ENCODE measurements at places on chromosomes 6 and 20.
A peak's percentile ranks its signal among the peaks of the same experiment; 100 is the strongest.

DNA sequence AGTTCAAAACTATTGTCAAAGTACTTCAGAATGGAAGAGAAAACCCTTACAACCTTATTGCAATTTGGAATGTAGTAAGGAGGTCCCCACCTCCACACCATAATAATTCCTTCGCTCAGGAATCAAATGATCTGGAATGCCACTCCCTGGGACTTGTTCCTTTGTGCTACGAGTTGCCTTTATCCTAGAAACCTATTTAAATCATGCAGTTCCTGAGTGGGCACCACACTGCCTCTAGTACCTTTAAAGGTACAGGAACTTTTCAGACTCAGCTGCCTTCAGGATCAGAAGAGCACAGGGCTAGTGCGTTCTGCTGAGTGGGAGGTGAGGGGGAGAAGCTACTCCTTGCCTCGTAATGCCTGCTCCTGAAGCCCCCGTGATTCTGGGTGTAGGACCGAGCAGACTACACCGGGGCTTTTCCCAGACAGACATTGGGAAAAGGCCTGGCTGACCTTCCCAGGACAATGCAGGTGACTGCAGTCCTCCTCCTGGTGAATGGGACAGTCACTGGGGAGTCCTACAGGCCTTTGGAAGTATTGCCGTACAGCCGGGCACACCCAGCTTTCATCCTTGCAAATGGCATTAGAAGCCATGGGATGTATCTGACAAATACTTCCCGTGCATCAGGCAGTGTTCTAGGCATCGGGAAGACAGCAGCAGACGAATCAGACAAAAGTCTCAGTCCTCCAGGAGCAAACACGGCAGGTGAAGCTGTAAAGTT, 11.8 kb upstream of the TUBB2B start:
- no peak for DNase-seq

GRCh38 chr6:13044896-13045295, 283.4 kb downstream of the TBC1D7 start:
- no peak for DNase-seq

DNA sequence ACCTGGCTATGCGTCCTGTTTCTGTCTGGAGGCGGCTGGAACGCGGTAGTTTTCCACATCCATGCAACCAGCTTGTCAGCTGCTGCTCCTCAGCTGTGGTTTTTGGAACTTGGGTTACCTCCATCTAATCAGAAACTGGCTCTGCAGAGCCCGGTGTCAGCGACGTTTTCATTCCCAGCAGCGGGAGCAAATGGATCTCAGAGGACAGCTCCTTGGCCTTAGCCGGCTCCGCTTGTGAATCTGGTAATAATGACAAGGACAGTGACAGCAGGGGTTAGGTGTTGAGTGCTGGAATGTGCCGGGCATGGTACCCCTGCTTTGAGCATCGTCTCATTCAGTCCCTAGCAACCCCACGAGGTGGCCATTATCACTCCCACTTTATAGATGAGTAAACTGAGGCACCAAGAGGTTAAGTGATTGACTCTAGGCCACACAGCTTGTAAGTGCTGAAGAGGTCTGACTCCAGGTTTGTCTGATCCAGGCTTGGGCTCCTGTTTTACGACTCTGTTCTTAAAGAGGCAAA, 1.3 kb downstream of the SLCO4A1 start:
- DNase-seq: no peak

- DNase-seq: no peak
Observed at GRCh38 chr20:3162080-3162611, 2.5 kb upstream of the FASTKD5 start.

DNA sequence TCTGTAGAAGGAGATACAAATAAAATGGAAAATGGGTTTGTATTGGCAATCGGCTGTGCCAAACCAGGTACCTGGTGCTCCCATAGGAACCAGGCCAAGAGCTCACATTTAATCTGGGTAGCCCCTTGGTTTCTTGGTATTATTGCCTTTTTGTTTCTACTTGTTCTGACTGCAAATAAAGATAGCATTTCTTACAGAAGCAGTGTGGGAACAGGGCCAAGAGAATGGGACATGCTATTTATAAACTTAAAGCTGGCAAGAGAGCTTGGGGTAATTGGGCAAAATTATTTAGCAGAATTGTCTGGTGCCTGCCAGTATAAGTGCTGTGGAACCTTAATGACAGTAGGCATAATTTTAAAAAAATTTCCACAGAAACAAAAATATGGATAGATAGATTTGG, 113.5 kb upstream of the GLP1R start:
- DNase-seq: no peak

GRCh38 chr20:9995510-9996272, 39.1 kb upstream of the ANKEF1 start:
- no peak for DNase-seq

DNA sequence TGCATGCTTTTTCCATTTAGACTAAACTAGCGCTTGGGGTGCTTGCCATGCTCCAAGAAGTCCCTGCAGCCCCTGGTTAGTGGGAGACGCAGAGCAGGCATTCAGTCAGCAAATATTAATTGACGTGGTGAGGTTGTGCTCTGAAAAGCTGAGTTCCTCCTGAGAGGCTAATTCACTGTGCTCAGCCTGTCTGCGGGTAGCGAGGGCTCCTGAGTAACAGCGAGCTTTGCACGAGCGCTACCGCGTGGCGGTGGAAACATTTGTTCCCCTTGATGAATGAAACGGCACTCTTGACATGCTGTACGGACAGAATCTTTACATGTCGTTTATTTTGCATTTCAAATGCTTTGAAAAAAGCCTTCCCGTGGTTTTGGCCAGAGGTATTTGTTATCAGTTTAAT, 170.6 kb upstream of the AGPAT4 start:
- DNase-seq: peak; percentile 8

DNA sequence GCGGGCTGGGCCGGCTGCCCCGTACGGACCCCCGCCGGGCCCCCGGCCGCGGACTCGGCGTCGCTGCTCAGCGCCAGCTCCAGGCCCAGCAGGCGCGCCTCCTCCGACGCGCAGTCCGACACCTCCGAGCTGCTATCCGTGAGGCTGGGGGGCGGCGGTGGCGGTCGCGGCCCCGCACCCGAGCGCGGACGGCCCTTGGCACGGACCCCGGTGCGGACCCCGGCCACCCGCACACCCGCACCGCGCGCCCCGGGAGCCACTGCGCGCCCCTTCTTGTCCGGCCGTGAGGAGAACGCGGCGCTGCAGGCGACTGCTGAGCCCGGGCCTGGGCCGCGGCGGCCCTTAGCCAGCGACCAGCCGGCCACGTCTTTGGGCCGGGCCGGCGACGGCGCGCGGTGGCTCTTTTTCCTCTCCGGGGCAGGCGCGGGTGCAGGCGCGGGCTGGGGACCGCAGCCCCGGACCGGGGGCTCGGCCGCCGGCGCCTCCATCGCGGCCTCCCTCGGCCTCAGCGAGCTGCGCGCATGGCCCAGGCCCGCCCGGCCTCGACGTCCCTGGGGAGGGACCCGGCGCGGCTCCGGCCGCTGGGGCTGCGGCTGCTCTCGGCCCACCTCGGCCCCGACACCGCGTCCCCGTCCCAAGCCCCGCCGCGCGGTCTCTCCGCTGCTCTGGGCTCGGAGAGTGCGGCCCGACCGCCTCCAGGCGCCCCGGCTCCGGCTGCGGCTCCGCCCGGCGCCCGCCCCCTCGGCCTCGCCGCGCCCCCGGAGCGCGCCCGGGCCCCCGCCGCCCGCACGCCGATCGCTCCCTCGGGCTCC, 12.9 kb upstream of the TLDC2 start:
- no peak for DNase-seq

DNA sequence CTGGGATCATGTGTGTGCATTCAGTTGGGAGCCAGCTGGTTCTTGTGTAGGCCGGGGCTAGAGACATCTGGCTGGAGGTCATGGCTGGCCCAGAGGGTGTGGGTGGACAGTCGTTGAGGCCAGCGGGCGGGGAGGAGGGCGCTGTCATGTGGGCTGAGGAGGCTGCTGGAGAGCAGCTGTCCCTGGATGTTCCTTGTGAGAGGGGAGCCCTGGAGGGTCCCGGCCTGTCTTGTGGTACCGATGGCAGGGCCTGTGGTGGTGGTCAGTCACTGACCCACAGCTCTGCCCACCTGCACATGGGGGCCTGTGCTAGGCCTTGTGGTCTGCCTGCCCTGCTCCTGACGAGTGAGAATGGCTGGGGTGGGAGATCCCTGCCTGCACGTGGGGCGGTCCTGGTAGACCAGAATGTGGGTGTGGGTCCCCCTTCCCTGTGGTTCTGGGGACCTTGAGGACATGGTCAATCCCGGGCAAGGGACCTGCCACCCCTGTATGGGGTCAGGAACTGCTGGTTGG, 1.9 kb upstream of the C20orf204 start:
- DNase-seq: no peak

GRCh38 chr6:56902641-56903464, 52.1 kb upstream of the BEND6 start:
- no peak for DNase-seq

GRCh38 chr20:48667481-48667880, 160.3 kb downstream of the PREX1 start:
- no peak for DNase-seq

DNA sequence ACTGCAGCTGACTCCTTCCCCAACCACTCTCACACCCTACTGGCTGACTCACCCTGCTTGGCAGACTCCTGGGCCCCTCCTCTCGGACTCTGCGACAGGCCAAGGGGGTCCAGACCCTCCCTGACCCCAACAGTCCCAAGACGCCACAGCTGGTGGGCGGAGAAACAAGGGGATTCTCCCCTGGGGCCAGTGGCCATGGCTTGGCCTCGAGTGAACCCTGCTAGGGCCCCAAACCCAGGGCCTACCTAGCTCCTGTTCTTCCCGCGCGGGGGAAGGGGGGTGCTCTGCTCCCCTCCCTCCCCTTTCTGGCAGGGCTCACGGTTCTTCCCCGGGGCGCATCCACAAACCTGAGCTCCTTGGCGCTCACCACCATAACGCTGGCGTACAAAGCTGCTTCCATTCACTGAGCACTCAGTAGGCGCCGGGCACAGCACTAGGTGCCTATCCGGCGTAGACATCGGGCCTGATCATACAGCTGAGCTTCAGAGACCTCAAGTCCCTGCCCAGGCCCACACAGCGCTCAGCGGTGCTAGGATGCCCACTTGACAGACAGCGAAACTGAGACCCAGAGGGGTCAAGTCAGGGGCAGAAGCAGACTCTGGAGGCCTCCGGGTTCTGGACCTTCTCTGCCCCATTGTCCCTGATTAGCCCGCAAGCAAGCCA, 597 bp downstream of the ADA start:
- peak; percentile 35 for DNase-seq

GRCh38 chr20:57902473-57902872, 192.7 kb upstream of the PMEPA1 start:
- no peak for DNase-seq

DNA sequence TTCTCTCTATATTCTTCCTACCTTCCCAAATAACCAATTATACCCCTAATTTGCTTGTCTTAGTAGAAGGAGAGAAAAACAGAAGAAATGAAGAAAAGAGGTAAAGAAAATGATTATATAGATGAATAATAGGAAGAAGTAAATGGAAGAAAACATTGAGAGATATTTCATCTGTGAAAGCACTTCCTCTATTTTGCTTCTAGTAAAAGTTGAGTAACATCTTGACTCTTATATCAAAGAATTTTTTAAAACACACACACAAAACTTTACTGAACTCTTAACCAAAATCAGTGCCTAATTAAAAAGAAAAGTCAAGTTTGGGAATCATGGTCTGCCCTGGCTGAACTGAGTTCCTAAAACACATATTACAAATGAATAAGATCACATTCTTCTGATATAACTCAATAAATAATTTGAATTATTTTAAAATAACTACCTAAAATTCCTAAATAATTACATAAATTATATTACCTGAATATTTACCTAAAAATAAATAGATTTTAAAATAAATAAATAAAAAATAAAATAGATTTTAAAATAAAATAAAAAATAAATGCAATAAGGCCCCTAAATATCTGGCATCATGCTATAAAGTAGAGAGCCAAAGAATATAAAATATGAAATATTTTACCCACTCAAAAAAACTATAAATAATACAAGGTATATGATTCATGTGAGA, 8.8 kb downstream of the SLC17A2 start:
- DNase-seq: no peak

GRCh38 chr20:2559651-2560050, 23.3 kb downstream of the TMC2 start:
- no peak for DNase-seq

DNA sequence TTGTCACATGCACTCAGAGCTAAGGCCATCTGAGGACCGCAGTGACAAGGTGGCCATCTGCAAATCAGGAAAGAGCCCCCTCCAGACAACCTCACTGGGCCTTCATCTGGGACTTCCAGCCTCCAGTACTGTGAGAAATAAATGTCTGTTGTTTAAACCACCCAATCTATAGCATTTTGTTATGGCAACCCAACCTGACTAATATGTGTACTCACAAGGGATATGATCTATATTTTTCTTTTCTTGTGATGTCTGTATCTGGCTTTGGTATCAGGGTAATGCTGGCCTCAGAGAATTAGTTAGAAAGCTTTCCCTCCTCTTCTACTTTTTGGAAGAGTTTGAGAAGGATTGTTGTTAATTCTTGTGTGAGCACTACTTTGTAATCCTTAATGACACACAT, 37.5 kb upstream of the ENTPD6 start:
- no peak for DNase-seq

GRCh38 chr20:23513164-23513563, 22.2 kb downstream of the CST8 start:
- no peak for DNase-seq

- DNase-seq: no peak
Observed at GRCh38 chr6:107719160-107719559, 105.0 kb downstream of the SCML4 start.

DNA sequence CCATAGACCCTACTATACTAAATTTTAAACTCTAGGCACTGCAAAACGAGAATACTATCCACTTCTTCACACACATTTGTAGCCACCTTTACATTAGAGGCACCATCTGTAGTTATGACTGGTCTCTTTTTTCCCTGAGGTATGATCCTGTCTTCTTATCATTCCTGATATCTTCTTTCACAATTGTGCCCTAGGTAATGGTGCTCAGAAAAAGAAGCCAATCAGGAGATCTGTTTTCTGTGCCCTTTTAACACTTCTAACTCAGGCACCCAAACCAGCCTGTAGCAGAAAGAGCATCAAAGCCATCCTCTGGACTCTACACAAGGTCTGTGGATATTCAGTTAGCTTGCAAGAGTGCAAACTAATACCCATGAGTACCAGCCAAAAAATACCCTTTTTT, 149.7 kb upstream of the SGK1 start:
- no peak for DNase-seq

- DNase-seq: no peak
Observed at GRCh38 chr6:163605385-163606097, 191.0 kb downstream of the QKI start.
